ENCODE measurements at places on chromosomes 1 and 21.

DNA sequence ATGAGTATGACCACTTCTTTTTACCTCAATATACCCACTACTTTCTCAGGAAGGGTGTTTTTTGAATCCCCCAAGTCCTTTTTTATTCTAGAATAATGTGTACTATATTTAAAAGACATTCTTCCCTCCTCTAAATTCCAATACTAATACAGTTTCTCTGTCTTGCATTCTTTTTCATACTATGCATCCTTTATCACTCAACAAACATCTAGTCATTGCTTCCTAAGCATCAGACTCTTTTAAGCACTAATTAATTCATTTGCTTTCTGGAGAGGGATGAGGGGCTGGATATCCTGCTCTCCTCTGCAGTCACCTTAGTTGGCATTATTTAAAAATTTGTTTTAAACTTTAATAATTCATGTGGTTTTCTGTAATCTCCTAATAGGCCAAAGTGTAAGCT is 838.8 kb downstream of the KCNT2 start:
- DNase-seq, result no peak

DNA sequence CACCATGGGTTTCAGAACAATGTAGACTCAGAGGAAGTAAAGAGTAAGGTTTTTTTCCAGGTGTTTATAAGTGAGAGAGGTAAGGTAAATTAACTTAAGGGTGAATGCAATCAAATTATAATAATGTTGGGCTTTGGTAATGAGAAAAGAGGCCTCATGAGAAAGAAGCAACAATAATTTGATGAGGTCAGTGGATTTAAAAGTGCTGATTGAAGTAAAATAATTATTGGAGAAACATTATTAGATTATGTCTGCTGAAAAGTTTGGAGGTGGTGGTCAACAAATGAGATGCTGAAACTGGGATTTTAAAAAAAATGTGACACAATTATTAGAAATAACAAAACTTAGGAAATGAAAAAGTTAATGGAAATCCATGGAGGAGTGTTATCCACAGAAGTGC is 187.4 kb upstream of the BRINP3 start:
- DNase-seq, result no peak

DNA sequence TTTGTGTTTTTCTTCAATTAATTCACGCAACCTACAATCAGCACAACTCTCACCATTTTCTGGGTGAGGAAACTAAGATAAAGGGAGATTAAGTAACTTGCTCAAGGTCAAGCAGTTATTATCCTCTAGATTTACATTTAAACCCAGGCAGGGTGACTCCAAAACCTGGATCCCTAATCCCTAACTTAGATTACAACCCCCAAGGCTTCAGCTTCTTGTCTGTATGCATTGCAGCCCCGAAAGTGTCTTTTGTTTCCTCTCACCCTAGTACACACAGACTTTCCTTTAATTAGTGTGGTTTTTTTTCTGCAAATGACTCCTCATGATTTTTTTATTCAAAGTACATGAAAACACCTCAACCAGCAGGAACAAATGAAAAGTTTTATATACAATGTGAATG is 748.6 kb upstream of the ADGRL2 start:
- DNase-seq, result no peak

DNA sequence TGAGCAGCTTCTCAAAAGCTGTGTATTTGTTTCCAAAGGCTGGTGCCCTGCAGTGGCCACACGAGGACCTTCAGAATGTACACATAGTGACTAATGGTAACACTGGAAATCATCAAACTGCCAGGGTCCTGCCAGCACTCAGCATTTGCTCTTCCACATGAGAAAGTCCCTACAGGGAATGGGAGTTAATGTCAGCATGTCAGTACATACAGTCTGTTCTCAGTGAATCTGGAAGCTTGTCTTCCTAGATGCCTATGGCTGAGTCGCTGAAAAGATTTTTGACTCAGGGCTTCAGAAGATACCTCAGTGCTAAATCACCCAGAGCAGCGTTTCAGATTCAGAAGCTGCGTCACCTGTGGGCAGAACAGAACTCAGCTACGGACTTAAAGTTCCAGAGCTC is 108.2 kb downstream of the CDC7 start:
- no peak for DNase-seq

All from CD4-positive, alpha-beta T cell (primary cell).